GM13976 (cell line): ENCODE measurements at places on chromosomes 2 and 18.
A peak's percentile ranks its signal among the peaks of the same experiment; 100 is the strongest.

DNA sequence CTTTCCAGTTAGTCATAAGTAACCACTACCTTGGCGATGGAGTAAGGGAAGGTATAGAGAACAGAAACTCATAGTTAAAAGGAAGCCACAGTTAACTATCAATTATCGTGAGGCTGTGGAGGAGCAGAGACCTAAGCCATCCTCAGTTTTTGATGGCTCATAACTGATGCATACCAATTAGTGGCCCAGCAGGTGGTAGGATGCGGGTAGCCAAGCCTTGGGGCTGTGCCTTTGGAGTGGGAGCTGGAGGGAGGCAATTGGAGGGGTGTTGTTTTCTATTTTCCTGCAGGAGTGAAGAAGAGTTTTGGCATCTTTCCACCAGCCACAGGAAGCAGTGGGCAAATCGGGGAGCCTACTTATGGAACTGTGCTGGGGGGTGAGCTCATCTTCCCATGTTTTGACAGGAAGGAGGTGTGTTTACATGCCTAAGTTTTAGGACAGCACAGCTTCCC is 194.8 kb downstream of the TPGS2 start:
- DNase-seq = no peak

GRCh38 chr2:58131191-58132011 is 84.8 kb downstream of the VRK2 start:
- DNase-seq = no peak

DNA sequence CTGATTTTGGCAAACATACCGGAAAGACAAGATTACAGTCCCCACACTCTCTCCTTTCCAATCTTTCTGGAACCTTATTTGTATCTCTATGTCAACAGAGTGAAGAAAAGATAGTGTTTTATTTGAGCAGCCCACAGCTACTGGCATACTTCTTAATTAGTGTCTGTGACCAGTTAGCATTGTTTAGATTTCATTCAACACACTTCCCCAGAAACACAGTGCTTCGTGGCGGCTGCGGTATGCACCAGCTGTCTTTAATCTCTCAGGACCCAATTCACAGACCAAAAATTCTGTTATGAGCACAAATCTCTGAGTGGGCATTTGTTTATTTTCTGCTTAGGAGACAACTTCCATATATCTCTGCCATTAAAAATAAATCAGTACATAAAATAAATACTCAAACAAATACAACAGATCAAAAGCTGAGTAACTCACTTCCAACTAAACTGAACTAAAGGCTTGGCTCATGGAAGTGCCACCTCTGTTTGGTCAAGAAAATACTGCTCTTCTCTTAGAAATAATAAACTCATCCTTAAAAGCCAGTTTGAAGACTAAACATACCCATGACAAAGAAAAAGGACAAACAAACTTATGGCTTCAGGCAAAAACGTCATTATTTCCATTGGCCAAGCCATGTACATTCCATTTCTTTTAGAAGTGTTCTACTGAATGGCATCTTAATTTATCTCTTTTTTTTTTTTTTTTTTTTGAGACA is 392.4 kb downstream of the TXNL1 start:
- no peak for DNase-seq

DNA sequence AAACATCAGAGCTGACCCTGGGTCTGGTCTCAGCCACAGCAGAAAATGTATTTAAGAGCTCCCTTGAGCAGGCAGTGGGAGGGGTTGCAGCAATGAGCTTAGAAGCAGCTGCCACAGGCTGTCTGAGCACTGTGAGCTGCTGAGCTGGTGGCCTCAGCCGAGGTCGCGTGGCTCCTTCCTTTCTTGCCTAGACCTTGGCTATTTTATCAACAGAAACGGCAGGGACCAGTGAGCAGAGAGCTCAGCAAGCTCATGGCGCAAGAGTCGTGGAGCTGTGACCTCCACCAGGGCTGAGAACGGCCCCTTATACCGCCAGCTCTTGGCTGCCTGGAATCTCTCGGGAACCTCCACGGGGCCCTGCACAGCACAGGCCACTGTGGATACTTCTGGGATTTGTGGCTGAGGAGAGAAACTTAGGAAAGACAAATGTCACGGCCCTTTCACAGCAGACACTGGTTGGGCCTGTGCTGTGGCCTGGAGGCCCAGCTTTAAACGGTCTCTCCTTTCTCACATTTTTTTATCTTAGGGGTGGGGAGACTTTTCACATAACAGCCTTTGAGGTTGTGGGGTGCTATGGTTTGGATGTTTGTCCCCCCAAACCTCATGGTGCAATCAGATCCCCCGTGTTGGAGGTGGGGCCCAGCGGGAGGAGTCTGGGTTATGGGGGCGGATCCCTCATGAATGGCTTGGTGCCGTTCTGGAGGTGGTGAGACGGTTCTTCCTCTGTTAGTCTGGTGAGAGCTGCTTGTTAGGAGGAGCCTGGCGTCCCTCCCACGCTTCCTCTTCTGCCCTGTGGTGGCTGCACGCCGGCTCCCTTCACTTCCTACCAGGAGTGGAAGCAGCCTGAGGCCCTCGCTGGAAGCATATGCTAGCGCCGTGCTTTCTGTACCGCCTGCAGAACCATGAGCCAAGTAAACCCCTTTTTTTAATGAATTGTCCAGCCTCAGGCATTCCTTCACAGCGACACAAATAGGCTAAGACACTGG is 1.7 kb downstream of the ALLC start:
- no peak for DNase-seq

- DNase-seq = peak; percentile 48
Observed at GRCh38 chr2:55168221-55169154, 63.6 kb downstream of the CLHC1 start.

DNA sequence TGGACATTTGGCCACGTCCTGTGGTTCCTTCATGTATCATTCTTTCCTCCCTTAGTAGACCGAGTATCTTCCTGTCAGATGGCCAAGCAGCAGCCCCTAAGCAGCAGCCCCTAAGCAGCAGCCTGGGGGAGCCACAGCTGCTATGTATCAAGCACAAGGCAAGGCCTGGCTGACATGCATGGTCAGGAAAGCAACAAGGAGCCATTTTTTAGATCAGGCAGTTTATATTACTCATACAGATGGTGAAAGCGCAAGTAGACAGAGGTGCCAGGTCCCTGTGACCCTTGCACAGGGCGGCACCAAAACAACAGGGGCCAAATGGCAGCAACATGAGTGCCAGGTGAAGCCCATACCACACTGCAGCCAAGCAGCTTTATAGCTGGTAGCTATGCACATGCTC is 22.1 kb downstream of the CHCHD5 start:
- DNase-seq = no peak

DNA sequence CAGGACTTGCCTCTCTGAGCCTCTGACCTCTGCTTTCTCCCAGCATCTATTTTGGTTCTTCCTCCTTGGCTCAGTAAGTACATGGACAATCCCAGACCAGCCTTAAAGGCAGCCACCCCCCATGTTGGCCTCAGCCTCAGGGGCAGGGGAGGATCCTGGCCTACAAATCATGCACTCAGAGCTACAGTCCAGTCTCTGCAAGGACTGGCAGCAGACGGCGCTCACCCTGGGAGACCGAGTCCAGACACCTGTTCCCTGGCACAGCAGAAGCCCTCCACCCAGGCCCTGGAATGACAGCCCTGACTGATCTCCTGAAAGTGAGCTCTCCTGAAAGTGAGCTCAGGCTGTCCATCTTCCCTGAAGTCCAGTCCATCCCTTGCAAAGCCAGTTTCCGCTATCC is 25.7 kb upstream of the PTPN4 start:
- no peak for DNase-seq

DNA sequence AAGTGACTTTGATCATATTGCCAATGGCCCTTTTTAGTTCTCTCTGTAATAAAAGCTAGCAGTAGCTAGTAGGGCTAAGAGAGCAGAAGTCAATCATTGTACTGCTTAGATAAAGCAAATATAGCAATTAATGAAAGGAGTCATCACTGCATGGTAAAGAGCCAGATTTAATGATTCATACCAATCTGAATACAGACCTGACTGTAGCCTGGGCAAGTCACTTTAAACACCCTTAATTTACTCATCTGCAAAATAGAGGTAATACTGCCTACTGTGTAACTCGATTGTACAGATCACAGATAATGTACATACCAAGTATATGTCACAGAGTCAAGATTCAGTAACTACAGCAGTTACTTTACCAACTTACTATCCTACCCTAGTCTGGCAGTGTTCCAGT is 63.6 kb downstream of the ASXL2 start:
- no peak for DNase-seq

DNA sequence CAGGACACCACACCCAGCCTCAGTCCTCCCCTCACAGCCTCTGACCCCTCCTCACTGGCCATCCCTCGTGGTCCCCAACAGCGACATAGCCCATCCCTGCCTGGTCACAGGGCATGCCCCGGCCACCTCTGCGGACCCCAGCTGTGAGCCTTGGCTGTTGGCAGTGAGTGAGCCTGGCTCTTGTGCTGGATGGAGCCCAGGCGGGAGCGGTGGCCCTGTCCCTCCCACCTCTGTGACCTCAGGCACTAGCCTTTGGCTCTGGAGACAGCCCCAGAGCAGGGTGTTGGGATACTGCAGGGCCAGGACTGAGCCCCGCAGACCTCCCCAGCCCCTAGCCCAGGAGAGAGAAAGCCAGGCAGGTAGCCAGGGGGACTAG is 7.9 kb downstream of the DES start:
- no peak for DNase-seq

DNA sequence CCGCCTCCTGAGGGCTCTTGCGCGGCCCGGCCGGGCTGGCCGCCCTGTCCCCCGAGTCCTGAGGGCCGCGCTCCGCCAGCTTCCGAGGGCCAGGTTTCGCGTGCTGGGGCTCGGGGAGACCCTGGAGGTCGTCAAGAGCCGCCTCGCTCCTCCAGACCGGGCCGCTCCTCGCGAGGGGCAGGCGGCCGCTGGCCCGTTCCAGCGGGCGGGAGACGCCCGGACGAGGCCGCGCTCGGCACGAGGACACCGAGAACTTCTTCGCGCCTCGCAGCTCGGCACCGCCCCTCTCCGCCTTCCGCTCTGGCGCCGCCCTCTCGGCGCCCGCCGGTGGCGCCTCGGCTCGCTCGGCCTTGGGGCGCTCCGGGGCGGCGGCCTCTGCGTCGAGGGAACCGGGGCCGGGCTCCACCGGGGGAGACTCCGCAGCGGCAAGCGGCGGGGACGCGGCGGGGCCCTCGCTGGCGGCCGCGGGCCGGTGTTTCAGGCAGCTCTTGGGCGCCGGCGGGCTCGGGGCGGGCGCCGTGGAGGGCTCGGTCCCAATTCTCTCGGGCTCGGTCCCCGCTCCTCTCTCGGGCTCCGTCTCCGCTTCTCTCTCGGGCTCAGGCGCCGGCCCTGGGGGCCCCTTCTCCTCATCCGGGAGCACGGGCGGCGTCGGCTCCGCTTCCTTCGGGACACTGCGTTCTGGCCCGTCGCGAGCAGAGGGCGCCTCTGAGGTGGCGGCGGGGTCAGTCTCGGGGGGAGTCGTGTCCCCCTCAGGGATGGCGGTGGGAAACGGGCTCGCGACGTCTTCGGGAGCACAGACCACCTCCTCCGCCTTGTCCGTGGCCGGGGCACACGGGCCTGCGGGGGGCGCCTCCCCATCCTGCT is 91.6 kb upstream of the MGAT4A start:
- DNase-seq = peak; percentile 47

DNA sequence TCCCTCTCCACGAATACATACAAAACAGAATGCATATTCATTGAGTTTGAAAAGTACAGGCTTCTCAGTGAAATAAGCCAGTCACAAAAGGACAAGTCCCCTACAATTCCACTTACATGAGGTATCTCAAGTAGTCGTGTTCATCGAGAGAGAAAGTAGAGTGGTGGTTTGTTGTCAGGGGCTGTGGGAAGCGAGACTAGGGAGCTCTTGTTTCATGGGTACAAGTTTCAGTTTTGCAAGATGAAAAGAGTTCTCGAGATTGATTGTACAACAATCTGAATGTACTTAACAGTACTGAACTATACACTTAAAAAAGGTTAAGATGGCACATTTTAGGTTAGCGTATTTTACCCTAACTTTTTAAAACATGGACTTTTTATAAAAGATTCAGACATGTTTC is 71.5 kb upstream of the TTC39C start:
- DNase-seq = peak; percentile 77

GRCh38 chr2:246489-247144 is 17.2 kb downstream of the SH3YL1 start:
- no peak for DNase-seq

DNA sequence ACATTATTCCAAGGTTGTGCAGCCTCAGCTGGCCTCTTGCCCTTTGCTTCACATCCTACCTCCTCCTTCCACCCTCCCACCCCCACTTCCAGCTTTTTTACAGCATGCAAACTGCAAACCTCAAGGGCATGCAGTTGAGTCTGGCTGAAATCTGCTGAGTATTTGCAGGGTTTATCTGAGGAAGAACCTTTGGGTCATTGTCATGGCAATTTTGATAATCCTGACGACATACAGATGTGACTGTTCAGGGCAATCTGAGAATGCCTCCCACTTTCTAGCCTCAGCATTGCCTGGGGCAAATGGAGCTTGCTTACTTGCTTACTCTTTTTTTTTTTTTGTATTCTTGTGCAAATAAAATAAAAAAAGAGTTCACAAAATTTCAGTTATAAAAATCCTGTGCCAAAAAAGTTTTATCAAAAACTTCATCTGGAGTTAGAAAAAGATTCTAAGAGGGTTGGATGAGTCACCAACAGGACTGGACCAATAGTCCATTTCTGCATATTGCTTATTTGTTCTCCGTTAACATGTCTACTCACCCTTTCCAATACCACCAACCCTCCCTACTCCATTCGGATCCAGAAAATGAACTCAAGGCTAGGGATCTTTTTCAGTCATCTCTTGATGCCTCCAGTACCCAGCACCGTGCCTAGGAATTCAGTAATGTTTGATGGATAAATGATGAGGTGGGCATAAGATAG is 23.6 kb upstream of the LHCGR start:
- DNase-seq = no peak

DNA sequence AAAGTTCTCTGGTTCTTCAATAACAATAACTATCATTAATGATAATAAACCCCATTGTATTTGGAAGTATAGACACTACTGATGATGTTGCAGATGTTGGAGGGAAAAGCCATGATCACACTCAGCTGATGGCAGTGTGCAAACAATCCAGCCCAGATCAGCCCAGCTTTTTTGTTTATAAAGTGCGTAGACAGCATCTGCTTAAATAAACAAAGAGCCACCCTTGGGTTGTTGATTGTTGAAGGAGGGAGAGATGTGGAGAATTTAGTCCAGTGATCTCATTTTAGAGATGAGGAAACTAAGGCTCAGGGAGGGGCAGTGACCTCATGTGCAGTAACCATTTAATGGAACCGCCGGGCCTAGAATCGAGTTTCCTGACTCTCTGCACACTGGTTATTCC is 56.0 kb upstream of the MEX3C start:
- no peak for DNase-seq

GRCh38 chr2:17627434-17627833 is 86.9 kb downstream of the VSNL1 start:
- DNase-seq = no peak

DNA sequence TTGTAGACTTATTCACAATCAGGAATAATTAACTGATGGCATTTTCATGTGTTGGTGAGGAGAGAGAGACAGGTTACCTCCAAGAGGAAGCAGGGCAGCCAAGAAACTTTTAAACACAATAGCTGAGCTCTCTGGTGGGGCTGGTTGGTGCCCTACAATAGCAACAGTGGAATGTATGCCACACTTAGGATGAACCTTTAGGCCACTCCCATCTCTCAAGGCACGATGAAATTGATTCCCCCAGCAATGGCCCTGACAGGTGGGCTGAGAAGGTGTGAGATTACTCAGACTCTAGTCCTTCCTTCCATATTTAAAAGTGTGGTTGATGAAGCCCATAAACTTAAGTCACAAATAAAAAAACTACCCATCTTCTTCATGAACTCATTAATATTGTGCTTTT is 219.4 kb upstream of the CYRIA start:
- no peak for DNase-seq

- no peak for DNase-seq
Observed at GRCh38 chr2:53750041-53750768, 17.4 kb upstream of the CHAC2 start.

- no peak for DNase-seq
Observed at GRCh38 chr2:56372071-56372656, 188.4 kb downstream of the CCDC85A start.
